Stimulated activated CD4-positive, alpha-beta T cell treated with anti-CD3 and anti-CD28 coated beads, TNF-alpha, amount 100 ng/mL, for 48 hours (primary cell): ENCODE measurements at places on chromosomes 3 and 15.

DNA sequence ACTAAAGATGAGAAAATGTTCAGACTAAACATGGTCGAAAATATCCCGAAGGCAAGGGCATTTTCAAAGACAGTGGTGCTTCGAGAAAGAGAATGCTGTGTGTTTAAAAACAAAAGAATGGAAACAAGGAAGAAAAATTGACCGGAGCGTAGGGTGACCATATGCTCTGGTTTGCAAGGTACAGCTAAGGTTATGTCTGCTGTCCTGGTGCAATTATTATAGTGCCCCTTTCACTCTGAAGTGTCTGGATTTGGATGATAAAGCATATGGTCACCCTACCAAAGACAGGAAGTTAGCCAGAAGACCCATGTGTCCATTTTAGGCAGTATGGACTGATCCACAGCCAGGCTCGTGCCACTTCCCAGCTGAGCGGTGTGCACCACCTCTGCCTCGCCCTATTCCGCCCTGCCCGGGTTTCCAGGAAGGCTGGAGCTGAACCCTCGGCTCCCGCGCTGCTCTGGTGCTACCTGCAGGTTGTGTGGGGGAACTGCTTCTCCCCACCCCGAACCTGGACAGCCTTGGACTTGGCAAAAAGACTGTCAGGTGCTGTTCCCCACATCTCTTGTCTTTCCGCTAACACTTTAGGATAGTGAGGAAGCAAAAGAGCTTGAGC, 25.2 kb downstream of the GOLGA6D start:
- DNase-seq, result no peak

DNA sequence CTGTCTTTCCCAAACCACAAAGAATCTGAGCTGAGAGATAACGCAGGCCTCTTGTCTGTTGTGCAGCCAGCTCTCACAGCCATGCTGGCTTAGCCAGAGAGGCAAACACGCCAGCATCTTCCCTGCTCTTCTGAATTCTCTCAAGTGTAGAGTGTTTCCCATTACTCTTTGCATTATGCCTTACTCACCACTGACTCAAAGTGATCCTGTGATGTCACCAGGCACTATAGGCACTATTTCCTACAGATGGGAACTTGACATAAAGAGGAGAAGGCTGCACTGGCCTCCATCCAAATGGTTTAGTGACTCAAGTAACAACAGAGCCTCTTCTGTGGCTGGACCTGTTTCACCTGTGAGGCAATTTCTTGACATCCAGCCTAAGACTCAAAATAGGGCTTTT, 44.4 kb downstream of the PDZRN3 start:
- DNase-seq, result no peak

DNA sequence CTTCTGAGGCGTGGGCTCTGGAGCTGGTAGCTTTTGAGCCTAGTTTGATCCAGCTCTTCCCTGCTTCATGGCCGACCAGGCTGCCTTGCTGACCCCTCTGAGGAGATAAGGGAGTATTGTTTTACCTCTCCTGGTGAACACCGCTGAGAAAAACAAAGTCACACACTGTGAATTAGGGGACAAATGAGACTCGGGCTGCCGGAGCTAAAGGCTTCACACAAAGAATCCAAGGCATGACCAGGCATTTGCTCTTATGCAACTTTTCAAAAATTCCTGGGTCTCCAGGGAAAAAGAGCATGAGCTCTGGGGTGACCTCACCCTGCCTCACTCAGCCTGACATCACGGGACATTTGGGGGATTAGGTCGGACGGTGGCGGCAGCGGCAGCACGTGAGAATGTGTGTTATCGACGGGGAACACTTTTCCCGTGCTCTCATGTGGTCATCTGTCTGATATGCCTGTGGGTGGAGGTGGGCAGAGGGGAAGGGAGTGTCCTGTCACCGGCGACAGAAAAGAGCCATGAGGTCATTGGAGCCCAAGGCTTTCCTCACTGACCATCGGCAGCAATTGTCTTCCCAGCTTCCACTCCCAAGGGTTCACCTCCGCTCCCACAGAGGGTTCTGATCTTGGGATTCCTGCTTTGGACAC, 61.0 kb downstream of the TMEM44 start:
- no peak for DNase-seq

- DNase-seq, result no peak
These were observed 5.3 kb downstream of the ZNF710 start for GRCh38 chr15:90006217-90007075.

- no peak for DNase-seq
These were observed 2.9 kb downstream of the SH3GL3 start for GRCh38 chr15:83449937-83450506.

DNA sequence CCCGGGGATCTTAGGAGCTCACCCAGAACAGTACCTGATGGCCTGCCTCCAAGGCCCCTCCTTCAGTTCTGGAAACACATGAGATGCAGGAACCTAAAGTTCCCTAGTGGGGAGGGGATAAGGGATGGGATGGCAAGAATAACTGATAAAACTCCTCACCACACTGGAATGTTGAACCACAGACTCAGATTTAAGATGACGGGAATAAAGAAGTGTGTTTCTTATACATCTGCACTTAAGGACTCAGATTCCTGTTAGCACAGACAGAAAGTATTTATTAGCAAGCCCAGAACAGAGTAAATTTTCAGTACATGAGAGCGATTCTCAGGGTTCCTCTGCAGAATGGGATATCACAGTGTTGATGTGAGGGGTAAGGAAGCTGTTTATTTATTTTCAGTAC, 245.2 kb downstream of the TLE3 start:
- no peak for DNase-seq

DNA sequence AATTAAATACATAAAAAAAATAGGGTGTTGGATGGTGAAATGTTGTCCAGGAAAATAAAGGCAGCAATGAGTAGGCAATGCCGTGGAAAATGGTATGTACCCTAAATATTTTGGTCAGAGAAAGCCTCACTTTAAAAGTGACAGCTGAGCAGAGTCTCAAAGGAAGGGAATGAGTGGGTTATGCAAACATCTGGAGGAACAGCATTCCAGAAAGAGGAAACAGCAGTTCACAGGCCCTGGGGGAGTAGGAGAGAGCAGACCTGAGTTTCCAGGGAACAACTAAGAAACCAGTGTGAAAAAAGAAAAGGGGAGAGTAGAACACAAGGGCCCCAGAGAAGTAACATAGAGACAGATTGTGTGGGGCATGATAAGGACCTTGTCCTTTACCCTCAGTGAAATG, 230.0 kb upstream of the CNTN3 start:
- DNase-seq, result no peak

- no peak for DNase-seq
These were observed 180.2 kb upstream of the NR2F2 start for GRCh38 chr15:96150254-96150653.

GRCh38 chr15:74375303-74375693, 7.9 kb upstream of the CYP11A1 start:
- DNase-seq, result peak; percentile 84

DNA sequence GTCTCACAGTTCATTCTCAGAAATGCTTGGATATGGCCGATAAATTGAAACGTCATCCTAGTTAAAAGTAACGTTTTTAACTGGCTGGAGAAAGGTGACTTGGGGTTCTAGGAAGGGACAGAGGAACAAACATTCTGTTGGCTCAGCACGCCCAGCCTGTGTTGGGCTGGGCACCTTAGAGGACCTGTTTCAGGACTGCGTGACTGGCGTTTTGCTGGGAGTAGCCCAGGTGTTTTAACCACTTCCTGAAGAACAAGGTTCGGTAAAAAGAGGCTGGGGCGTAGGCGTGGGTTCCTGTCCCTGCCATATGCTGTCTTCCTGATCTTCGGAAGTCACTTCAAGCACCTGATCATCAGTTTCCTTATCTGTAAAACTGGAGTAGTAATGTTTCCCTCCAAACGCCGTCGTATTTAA, 1.1 kb upstream of the TLNRD1 start:
- DNase-seq, result peak; percentile 45

DNA sequence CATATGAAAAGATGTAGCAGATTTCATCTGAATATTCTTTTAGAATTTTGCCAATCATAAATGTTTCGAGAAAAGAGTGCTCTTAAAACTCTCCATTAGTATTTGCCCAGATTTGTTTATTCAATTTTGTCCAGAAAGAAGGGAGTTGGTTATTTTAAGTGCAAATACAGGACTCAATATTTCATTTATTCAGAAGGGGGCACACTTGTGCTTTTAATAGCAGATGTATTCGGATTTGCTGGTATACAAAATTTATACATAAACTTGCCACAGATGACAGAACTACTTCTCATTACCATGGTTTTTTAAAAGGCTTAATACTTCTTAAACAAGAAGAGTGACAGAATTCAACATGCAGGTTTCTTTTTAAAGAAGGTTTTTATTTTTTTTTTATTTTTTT, 69.8 kb upstream of the GRM7 start:
- no peak for DNase-seq

GRCh38 chr3:164752812-164753211, 325.5 kb downstream of the SI start:
- no peak for DNase-seq

DNA sequence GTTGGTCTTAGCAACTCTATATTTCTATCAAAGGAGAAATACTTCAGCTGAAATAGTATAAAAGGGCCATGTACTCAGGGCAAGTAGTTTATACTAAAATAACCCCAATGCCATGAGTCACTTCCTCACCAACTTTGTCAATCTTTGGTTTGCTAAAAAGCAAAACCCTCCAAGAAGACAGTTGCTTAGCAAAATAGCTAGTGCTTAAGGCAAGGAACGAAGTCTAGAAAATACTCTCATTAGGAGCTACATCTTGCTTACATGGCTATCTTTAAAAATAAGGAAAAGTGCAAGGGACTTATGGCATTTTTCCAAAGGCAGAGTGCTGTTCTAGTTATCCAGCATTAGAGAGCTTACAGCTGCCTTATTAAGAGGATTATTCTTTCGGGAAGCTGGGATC, 28.4 kb downstream of the P3H2 start:
- DNase-seq, result no peak
